ENCODE measurements at places on chromosomes 3 and 15.

DNA sequence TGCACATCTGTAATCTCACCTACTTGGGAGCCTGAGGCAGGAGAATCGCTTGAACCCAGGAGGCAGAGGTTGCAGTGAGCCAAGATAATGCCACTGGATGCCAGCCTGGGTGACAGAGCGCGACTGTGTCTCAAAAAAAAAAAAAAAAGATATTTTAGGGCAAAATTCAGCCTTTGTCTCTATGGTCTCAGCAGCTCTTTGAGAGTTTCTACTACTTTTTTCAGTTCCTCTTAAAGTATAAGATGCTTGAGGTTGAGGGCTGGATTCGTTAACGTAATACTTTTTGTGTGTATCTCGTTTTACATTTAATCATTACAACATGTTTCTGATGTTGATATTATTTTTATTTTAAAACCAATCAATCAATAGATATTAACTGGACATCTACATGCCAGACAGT, 381.2 kb upstream of the TBL1XR1 start:
- peaks cover 8% of the 10 kb centered on the region for H3K4me1 ChIP-seq
- H3K27ac ChIP-seq, result no peak overlapping the region
- H3K4me3 ChIP-seq, result no peak overlapping the region
- no peaks in the 10 kb centered on the region for H3K27me3 ChIP-seq

- no peaks in the 10 kb centered on the region for H3K27me3 ChIP-seq
- no peak overlapping the region for H3K4me3 ChIP-seq
- no peaks in the 10 kb centered on the region for H3K4me1 ChIP-seq
- H3K27ac ChIP-seq, result no peak overlapping the region
Measured at GRCh38 chr3:142670120-142670519, 53.7 kb upstream of the TRPC1 start.

DNA sequence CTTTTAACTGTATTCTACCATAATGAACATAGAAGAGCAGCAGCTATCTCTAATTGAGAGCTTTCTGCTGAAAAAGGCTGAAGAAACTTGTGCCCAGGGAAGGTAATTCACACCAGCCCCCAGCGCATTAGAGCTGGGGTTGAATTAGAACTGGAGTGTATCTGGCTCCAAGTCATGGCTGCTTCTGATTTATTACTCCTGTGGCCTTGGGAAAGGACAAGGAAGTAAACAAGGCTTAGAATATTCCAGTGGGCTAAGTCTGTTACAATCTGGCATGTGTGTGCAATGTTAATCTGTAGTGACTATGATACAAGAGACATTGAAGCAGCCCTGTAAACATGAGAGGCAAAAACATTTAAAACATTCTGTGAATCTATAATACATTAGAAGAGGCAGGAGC, 18.1 kb downstream of the CPA3 start:
- H3K36me3 ChIP-seq, result no peaks in the 10 kb centered on the region
- no peaks in the 10 kb centered on the region for H3K4me1 ChIP-seq
- DNase-seq, result no peak
- H3K27ac ChIP-seq, result no peak overlapping the region
- no peak overlapping the region for H3K4me3 ChIP-seq

- H3K36me3 ChIP-seq, result no peaks in the 10 kb centered on the region
- H3K27ac ChIP-seq, result no peak overlapping the region
- no peaks in the 10 kb centered on the region for H3K4me1 ChIP-seq
- peak; percentile 9 for DNase-seq
- H3K27me3 ChIP-seq, result no peaks in the 10 kb centered on the region
Measured at GRCh38 chr3:69425249-69425648, 39.4 kb upstream of the FRMD4B start.

GRCh38 chr3:181210275-181210674, 220.7 kb upstream of the DNAJC19 start:
- H3K4me1 ChIP-seq, result no peaks in the 10 kb centered on the region
- peaks cover 11% of the 10 kb centered on the region for H3K27me3 ChIP-seq
- no peak overlapping the region for H3K27ac ChIP-seq
- H3K36me3 ChIP-seq, result no peaks in the 10 kb centered on the region
- no peak overlapping the region for H3K4me3 ChIP-seq
- DNase-seq, result no peak

Data from naive thymus-derived CD8-positive, alpha-beta T cell (primary cell).